CD14-positive monocyte (primary cell): ENCODE measurements at places on chromosomes 1 and 21.

DNA sequence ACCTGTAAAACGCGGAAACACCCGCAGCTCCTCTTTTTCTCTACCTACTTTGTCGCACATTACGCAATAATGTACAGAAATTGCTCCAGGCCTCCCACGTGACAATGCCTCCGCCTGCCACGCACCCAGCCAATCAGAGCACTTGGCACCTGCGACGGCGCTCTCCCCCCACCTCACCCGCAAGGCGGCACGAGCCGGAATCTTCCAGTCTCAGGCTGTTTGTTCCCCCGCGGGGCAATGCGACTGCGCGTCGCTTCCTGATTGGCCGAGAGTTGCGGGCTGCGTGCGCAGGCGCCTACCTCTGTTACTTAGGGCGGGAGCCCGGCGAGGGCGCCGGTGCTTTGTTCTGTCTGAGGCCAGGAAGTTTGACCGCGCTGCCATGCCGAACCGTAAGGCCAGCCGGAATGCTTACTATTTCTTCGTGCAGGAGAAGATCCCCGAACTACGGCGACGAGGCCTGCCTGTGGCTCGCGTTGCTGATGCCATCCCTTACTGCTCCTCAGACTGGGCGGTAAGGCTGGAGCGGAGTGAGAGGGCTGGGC is at the start of gene MAEL:
Gene MAEL, plus strand, starts transcription at position 307 of the 542 bp plus-strand sequence. Its CDS starts 73 bp downstream, at position 380.
- no peak for DNase-seq

DNA sequence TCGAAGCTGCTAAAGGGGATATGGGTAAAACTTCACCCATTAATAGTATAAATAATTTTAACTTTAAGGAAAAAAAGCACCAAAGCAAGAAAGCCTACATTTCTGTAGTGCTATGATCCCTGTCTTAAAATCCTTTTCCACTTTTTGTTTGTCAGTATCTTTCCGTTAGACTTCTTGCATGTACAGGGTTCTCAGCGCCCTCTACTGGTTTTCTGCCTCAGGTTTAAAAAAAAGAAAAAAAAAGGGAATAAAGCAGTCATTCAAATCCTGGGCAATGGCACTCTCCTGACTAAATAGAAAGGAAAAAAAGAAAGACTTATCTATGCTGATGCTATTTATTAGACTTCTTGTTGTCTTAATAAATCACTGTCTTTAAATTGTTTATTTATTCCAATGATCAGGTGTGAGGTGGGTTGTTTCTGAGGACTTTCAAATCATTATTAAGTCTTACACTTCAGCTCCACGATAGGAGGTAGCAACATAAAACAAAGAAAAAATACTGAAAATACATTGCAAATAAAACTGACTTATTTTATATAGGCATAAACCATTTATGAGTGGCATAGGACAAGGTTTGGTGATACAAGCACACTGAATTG is 475.4 kb upstream of the NR5A2 start:
- DNase-seq, result peak; percentile 4

DNA sequence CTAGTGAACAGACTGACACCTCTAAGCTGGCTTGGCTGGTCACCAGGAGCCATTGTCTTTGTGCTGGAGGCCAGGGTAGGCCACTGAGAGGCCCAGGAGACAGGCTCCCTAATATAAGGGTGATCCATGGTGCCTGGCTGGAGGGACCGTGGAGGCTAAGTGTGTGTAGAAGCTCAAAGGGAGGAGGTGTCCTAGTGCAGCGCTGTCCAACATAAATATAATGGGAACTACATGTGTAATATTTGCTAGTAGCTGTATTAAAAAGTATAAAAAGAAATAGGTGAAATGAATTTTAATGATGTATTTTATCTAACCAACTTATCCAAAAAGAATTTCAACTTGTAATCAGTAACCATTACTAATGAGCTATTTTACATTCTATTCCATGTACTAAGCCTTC is 35.0 kb downstream of the SOX13 start:
- DNase-seq, result no peak

GRCh38 chr1:171141688-171142415 is 43.2 kb upstream of the FMO2 start:
- no peak for DNase-seq

GRCh38 chr1:23838401-23838866 is 13.2 kb upstream of the HMGCL start:
- peak; percentile 84 for DNase-seq

DNA sequence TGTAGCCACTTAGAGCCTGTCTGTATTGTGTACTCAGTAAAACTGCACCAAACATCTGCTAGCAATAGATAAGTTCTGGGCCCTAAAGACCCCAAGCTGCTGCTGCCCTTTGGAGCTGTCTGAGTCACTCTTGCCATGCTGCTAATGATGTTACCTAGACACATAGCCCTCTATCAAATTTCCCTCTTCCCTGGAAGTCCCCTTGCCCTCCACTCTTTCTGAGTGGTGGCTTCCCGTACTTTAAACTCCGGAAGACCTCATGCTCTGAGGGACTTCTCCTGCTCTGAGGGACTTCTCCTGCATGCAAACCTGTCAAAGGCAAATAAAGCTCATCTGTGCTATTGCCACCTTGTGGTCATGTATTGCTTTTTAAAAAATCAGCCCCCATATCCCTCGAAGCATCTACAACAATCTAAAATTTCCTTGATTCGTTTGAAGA is 34.0 kb downstream of the FH start:
- DNase-seq, result no peak

DNA sequence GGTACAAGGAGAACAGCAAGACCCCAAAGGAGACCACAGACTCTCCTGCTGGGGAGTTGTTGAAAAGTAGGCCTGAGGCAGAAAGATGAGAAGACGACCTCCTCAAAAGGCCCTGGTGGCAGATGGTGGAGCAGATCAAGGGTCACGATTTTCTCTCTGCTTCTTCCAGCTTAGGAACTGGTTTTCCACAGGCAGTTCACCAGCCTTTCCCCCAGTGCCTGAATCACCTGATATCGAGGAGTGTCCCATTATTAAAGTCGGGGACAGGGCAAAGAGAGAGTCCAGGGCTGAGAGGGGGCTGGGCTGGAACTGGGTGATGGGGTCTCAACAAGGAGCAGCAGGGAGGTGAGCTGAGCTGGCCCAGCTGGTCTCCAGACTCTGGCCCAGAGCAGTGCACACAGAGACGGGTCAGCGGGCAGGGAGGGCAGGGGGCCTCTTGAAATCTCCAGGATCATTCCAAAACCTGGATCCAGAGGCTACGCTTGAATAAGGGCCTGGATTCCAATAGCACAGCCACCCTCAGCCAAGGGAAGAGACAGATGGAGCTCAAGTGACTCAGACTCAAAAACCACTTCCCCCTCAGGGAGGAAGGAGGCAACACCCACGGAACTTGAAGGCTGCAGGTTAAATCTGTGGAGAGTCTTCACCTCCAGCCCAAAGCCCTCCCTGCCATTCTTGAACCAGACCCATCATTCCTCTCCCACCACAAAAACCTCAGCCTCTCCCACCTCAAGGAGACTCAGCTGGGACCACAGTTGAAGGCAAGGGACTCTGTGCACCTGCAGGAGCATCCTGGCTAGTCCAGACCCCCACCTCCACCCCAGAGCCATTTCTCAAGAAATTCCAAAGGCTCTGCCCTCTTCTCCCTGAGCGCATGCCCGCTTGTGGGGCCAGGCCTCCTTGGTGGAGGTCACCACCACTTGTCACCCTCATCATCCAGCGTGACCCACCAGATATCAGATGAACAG is at the start of gene S100A5:
Gene S100A5, minus strand, starts transcription at position 541 of the 968 bp plus-strand sequence. CDS start 743 bp downstream, outside the sequence.
- peak; percentile 76 for DNase-seq

- no peak for DNase-seq
Observed at GRCh38 chr1:15081102-15081501, 72.4 kb upstream of the TMEM51 start.

DNA sequence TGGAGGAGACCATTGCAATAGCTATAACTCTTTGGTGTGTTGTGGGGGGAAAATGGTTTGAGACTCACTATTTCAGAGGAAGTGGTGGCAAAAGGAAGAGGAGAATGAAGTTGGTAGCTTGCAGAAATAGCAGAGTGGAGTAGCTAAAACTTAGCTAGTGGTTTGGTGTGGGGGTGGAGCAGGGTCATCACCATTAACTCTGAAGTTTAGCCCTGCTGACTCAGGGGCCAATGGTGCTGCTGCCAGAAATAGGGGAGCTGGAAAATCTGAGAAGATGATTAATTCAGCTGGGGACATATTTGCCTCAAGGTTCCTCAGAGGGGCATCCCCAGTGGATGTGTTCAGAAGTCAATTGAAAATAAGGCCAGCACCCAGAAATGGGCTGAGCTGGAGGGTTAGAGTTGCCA is 65.4 kb downstream of the RUNX1 start:
- no peak for DNase-seq

DNA sequence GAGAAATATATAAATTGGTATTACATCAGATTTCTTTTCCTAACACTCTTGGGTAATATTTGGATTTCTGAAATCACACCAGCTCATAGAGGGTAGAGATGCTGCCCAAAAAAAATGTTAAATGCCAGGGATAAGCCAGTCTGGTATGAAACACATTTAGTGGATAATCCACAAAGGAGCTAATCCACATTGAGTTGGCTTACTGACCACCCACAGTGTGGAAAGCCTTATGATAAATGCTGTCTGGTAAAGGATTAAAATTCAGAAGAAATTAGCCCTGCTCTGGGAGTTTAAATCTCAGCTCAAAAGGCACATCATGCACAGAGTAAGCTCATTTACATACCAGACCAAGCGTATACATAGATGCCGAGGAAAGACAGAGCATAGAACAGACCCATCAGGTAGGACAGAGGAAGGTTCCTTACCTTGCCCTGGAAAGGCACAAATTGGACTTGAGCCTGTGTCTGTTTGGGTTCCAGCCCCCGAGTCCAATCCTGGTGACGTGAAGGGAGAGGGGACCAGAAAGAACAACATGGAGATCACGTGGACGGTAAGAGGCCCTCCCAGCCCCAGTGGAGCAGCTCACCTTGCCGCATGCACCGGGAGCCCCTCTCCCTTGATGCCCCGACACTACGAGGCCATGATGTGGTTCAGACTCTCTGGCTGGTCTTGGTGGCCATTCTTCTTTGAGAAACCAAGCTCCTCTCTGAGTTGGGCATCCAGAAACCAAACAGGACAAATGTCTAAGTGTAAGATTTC is 62.9 kb upstream of the CNTN2 start:
- DNase-seq, result no peak

GRCh38 chr1:21594935-21595897 is 73.9 kb downstream of the RAP1GAP start:
- DNase-seq, result peak; percentile 19

GRCh38 chr21:26834181-26834905 is 10.9 kb downstream of the ADAMTS1 start:
- DNase-seq, result no peak

GRCh38 chr1:109256971-109257681 is 7.8 kb downstream of the CELSR2 start:
- DNase-seq, result no peak

- DNase-seq, result no peak
Observed at GRCh38 chr1:243970077-243970476, 81.0 kb upstream of the ZBTB18 start.

DNA sequence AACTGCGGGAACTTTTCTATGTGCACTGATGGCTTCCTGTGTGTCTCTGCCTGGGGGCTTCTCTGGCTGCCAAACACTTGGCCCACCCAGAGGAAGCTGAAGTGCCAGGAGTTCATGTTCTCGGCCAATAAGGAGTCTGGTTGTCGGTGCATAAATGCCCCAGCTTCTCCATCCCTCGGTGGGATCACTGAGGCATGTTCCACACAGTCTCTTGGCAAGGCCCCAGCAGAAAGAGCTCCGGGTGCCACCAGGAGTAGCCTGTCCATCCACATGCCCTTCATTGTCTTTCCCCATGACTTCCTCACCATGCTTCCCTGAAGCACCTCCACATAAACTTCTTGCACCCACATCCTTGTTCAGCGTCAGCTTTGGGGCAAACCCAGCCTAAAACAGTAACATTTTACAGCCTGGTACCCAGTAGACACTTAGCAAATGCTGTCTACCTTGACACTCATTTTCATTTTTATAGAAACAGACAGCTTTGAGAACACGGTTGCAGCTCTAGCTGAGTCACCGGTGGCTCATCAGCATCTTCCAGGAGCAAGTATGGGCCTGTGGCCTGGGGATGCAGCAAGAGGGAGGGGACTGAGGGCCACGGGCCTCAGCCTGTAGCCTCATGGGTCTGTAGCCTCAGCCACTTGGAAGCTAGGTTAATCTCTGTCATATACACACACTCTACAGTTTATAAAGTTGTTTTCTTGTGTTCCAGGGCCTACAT is 14.8 kb upstream of the CDCP2 start:
- DNase-seq, result no peak

GRCh38 chr1:9308236-9308785 is 15.6 kb downstream of the SPSB1 start:
- DNase-seq, result no peak

DNA sequence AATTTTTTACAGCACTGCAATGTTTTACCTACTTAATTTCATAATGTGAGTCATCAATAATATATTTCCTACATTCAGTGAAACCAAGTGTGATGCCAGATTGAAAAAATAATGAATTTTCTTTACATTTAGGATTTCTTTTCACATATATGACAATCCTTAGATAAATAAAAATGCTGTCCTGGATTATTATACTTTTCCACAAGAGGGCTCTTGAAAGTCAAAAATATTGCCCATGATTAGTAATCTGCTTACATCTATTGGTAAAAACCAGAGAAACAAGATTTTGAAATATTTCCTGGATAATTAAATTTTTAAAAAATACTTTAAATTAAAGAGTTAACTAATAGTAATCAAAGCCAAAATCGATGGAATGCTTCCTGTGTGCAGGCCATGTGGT is 86.8 kb upstream of the PLPPR4 start:
- DNase-seq, result no peak

- DNase-seq, result no peak
Observed at GRCh38 chr21:29133796-29134195, 3.4 kb downstream of the MAP3K7CL start.

DNA sequence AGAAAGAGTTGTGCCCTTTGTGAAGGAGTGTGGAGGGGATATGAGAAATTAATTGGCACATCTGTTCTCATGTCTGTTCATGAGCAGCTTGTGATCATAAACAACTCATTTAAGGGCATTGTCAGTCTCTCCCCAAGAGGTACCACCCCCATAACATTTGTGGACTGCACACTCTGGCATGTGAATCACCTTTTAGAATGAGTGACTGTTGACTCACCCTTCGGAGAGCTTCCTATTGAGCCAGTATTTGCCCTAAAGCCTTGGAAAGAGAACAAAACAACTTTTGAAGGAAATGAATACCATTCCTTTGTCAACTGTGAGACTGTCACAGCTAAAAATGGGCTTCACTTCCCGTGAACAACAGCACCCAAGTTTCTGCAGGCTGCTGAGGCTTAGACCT is 27.5 kb upstream of the MYSM1 start:
- DNase-seq, result peak; percentile 12
